GM12892 (cell line): ENCODE measurements at places on chromosomes 7 and 10.

GRCh38 chr7:3028071-3028757 lies 15.5 kb downstream of the CARD11 start:
- no peak for DNase-seq

DNA sequence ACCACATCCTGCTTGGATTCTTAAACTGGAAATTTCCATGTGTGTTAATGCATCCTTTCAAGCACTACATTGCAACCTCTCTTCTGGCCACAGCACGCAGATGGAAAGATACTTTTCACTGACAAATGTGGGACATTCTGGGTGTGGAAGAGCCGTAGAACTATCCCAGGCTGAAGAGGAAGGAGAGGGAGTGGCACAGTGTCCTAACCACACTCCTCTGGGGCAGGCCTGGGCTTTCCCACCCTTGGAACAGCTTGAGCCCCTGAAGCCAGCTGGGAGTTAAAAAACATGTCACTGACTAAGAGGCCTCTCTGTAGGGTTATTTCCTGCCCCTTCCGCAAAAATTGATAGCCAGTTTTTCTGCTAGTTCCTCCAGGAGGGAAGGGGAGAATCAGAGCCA lies 34.0 kb upstream of the DNMBP start:
- no peak for DNase-seq

DNA sequence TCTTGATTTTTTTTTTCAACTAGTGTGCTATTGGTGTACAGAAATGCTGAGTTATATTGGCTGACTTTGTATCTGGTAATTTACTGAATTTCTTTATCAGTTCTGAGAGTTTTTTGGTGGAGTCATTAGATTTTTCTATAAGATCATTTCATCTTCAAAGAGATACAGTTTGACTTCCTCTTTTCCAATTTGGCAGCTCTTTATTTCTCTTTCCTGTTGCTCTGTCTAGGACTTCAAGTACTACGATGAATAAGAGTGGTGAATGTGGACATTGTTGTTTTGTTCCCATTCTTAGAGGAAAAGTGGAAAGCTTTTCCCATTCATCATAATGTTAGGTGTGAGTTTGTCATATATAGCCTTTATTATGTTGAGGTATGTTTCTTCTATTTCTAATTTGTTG lies 50.2 kb downstream of the LOXL4 start:
- DNase-seq = no peak

GRCh38 chr10:86100581-86101061 lies 266.0 kb downstream of the GRID1 start:
- no peak for DNase-seq

DNA sequence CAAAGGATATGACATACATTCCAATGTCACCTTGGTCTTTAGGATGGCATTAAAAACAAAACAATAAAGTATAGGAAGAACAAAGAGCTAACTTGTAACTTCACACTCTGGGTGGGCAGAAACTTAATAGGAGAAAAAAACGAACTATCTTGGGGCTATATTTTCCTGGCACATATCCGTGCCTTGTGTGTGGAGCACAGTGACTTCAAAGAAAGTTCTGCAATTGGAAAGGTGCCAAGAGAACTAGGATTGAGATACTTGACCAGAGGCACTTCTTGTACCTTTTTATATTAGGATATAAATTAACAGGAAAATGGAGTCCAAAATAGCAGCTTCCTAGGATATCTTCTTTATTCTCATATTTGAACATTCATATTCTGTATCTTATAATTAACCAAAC lies 148.4 kb downstream of the SEMA3D start:
- DNase-seq = no peak

GRCh38 chr10:85284778-85285770 lies 956.7 kb downstream of the CCSER2 start:
- no peak for DNase-seq

DNA sequence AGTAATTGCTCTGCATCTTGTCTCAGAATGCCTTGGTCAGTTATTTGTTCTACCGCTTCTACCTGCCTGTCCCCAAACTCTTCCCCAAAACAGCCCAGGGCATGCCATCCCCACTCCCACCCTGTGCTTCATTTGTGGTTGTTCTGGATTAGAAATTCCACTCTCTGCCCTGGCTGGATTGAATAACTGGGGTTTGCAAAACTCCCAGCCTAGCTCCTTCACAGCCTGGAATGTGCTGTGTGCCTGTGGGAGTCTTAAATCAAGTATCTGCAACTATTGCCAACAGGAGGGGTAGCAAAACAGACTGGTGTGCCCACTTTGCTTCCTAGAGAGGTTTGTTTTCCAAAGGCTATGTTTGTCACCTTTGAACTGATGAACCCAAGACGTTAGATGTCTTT lies 24.2 kb downstream of the TSPAN15 start:
- no peak for DNase-seq

- DNase-seq = peak; percentile 25
Observed at GRCh38 chr10:17643339-17643754, 604 bp upstream of the STAM start.

DNA sequence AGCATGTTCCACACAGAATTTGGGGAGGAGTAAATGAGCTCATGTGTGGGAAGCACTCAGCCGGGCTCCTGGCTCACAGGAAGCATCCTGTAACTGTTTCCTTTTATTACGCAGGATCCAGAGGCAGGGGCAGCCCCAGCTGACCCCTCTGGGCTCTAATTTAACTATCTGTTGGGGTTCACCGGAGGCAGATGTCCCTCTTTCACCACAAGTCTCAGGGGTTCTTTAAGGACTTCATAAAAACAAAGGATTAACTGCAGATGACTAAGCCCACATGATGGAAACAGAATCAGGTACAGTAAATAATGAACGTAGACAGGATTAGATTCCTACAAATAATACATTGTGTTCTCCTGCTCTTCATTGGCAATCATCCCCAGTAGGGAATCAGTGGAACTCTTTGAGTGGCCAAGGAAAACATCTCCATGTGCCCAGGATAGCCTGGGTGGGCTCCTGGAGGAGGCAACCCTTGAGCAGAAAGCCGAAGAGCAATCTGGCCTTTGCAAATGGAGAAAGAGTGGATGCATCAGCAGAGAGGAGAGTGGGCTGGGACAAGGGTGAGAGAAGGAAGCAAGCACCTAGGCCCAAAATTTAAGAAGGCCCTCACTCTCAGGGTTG lies 24.6 kb downstream of the TBXAS1 start:
- DNase-seq = no peak

DNA sequence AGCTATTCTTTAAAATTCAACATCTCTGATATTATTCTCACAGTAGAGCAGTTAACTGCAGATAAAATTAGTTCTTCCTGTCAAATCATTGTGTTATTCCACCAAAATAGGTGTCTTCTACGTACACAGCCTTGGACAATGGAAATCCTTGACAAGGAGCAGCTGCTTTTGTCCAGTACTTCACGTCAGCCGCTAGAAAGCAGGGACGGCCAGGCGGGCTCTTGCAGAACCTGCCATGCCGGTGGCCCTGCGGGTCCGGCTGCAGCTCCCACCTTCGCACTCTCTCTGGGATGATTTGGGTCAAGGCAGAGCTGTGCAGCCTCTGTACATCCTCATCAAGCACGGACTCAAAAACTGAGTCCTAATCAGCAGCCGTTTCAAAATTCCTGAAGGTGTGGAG lies 2.2 kb upstream of the FOXI2 start:
- no peak for DNase-seq

- DNase-seq = no peak
Observed at GRCh38 chr7:31271641-31272405, 68.7 kb downstream of the NEUROD6 start.

GRCh38 chr10:132624847-132625471 lies 87.4 kb downstream of the INPP5A start:
- no peak for DNase-seq

GRCh38 chr7:22561895-22562593 lies 62.1 kb upstream of the STEAP1B start:
- no peak for DNase-seq

- no peak for DNase-seq
Observed at GRCh38 chr7:93968911-93969620, 35.1 kb downstream of the BET1 start.

DNA sequence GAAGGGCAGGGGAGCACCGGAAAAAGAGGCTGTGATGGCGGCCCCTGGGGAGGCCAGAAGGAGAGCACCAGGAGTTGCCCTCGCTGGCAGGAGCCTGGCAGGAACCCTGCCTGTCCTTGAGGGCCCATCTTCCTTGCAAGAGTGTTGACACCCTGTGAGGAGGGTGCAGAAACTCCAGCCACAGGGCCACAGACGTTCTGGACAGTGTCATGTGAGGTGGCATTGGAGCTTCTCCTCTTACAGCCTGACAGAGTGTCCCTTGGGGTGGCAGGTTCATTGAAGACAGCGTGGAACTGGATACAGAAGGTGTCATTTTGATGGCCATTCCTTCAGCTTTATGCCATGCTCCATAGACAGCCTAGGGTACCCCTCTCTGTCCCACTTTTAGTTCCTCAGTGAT lies 54.2 kb downstream of the RBM20 start:
- no peak for DNase-seq

DNA sequence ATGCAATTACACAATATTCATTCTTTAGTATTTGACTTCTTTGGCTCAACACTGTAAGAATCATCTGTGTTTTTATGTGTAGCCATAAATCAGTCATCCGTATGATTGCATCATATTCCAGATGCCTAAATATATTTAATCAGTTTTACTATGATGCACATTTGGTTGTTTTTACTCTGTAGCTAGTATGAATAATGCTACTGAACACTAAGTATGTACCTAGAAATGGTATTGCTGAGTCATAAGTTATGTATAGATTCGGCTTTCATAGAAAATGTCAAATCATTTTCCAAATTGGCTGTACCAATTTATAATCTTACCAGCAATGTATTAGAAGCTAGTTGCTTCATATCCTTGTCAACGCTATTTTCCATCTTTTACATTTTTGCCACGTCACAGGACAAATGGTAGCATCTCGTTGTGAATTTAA lies 197.3 kb upstream of the PLXNA4 start:
- no peak for DNase-seq

DNA sequence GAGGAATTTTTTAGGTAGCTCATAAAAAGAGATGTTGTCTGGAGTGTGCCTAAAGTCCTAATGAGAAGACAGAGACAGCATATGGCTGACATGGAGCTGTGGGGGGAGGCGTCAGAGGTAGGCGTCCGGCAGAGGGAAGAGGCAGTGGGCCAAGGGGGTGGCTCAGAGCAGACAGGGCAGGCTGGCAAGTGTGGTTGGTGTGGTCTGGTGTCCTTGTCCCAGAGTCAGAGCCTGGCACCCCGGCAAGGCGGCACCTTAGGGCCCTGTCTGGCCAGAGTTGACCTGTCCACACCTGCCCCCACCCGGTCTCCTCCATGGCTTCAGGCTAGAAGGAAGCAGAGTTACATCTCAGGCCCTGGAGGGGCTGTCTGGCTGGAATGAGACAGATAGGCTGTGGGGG lies 220.3 kb upstream of the ZNF32 start:
- no peak for DNase-seq

DNA sequence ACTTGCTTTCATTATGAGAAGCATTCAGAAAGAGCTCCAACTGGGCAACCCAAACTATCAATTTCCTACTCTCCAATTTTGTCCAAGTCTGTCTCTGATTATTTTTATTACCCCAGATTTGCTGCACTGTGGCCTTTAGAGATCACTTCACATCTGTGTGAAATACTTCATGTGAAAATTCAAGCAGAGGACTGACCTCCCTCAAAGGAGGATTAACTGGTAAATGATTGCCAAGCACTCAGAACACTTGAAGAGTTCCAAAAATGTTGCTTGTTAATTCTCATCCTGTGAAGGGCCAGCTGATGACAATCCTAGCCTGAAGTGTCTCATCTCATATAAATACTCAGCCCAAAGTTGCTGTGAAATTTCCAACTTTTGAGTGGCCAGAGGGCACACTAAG lies 182.8 kb upstream of the DGKB start:
- no peak for DNase-seq

GRCh38 chr10:11869743-11870460 lies 46.7 kb downstream of the PROSER2 start:
- DNase-seq = no peak

- DNase-seq = no peak
Observed at GRCh38 chr7:47779341-47779771, 168.9 kb downstream of the PKD1L1 start.

DNA sequence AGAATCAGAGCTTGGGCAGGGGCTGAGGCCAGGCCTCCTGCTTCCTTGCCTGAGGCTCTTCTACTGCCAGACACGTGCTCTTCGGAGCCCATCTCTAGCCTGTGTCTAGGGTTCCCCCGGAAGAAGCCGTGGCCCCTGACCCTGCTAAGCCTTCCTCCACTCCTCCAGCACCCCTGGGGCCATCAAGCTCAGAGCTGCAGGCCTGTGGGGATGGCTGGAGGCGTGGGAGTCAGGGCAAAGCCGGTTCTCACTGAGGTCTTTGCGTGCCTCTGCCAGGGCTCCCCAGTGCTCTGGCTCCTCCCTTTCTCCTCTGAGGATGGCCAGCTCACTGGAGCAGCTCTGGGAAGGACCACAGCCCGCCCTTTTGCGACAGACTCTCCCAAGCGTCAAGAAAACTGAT lies 34.4 kb downstream of the GHRHR start:
- DNase-seq = no peak

DNA sequence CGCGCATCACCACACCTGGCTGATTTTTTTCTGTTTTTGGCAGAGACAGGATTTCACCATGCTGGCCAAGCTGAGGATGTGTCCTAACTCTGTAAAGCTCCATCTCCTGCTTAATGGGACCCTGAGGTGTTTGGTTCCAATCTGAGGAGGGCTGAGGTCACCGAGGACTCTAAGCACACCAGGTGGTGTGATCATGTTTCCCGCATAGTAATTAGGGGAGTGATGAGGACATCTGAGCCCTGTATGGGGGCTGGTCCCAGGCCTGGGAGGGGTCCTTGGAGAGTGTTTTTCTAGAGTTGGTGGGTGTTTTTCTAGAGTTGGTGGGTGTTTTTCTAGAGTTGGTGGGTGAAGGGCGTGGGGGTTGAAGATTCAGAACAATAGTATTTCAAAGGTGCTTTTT lies 3.0 kb upstream of the ABHD11 start:
- no peak for DNase-seq

DNA sequence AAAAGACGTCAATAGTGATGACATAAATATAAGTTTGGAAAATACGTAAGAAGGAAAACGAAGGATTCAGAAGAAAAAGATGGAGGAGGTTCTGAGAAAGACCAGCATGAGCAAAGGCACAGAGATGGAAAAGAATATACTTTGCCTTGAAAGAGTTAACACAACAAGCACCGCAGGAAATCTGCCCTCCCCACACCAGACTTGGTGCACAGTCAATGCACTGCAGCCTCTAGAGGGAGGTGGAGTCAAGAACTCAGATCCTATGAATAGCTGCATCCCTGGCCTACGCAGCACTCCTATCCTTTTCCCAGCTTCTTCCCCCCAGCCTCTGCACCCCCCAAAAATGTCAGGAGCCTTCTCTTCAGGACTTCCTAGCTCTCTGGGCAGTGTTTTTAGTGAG lies 1370.6 kb upstream of the LRRTM3 start:
- DNase-seq = no peak

GRCh38 chr10:45463244-45464116 lies 89.5 kb downstream of the ALOX5 start:
- DNase-seq = no peak

- peak; percentile 61 for DNase-seq
Observed at GRCh38 chr10:71383972-71384687, 12.6 kb upstream of the CDH23 start.

- no peak for DNase-seq
Observed at GRCh38 chr7:151781161-151781845, 95.6 kb downstream of the PRKAG2 start.
